DMS79 (cell line): ENCODE measurements at places on chromosomes 7 and 10.

- DNase-seq = no peak
Observed at GRCh38 chr7:102291056-102291915, 4.6 kb downstream of the SH2B2 start.

DNA sequence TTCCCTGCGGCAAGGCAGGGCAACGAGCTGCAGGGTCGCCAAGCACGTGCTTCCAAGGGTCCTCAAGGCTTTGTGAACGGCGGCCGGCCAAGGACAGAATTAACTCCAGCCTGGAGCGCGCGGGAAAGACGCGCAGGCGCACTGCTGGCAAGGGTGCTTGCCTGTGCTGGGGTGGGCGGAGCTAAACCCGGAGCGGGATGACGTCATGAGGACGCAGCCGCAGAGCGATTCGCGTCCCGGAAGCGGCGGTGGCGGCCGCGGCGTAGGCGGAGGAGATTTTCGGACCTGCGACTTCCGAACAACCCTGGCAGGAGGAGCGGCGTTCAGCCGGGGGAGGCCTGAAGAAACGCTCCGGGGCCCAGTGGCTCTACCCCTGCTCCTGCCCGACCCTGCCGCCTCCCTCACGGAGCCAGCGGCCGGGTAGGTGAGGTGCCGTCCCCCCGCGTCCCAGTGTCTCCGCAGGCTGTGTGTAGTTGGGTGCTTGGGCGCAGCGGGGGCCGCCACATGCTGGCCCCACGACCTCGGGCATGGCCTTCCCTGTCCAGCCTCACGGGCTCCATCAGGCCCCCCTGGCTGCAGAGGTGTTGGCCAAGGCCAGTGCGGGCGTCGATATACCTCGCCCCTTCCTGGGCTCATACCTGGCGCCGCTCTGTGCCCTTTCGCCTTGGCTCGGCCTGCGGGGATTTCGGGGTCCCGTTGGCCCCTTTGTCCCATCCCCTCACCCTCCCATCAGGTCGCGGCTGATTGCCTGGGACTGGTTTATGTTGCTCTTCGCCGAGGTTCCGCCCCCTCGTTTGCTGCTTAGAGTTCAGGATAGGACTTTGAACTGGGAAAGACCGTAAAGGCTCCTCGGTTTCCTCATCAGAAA is at the start of gene ZFYVE27:
Gene ZFYVE27, plus strand, starts transcription at position 227 of the 868 bp plus-strand sequence. CDS start 1,350 bp downstream, outside the sequence.
- peak; percentile 62 for DNase-seq

DNA sequence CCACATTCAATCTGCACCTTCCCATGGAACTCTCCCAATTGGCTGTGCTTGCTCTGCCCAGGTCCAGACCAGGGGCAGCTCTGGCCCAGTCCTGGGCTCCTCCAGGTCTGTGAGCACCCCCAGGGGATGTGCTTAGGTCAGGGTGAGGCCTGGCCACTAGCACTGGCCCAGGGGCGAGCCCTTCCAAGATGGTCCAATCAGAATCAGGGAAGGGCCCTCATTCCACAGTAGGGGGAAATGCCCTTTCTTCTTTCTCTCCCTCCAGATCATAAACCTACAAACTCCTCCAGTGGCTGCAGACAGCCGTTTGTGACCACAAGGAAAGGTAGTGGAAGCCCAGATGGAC is 157.0 kb downstream of the PRKAG2 start:
- DNase-seq = no peak

- no peak for DNase-seq
Observed at GRCh38 chr7:6142871-6143380, 111.8 kb downstream of the ANKRD61 start.

DNA sequence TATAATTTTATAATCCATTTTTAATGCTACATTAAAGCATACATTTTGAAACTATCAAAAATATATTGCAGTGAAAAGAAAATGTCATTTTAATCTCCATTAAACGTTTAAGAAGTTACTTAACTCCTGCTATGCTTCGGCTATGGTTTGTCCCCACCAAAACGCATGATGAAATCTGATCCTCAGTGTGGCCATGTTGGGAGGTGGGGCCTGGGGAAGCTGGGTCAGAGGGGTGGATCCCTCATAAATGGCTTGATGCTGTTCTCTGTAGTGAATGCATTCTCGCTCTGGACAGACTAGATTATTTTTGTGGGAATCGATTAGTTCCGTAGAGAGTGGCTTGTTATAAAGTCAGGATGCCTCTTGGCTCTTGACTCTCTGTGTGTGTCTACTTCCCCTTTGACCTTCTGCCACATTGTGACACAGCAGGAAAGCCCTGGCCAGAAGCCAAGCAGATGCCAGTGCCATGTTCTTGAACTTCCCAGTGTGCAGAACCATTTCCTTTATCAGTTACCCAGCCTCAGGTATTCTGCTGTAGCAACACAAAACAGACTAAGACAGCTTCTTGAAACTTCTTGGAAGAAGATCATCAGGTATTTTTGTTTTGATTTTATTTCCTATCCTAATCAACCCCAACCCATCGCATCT is 77.8 kb downstream of the TCERG1L start:
- no peak for DNase-seq

DNA sequence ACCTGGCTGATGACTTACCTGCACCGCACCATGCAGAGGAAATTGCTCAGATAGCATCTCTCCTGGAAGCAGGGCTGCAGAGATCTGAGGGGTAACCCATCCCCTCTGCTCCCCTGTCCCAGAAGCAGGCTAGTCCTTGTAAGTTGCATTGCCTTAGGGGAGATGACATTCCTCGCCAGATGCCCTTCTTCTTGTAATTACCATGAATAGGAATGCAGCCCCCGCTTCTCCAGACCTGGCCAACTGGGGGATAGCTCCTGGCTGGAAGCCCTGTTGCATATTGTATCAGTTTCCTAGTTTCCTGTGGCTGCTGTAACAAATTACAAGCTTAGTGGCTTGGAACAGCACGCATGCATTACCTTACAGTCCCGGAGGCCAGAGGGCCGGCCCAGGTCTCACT is 47.5 kb upstream of the EN2 start:
- DNase-seq = no peak

DNA sequence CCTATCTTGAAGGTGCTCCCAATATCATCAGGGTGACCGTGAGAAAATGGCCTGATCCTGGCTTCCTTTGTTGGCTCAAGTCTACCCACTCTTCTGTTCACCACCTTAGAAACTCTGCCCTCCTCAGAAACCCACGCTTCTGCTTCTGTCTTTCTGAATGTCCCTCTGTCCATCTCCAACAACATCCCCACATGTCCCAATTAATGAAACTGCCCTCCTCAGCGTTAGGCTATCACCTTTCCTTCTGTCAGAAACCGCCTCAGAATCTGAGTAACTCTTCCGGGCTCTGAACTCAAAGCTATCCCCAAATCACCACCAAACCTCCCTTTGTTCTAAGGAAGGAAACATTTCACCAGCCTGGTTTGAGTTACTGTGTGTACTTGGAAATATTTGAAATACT is 315.8 kb upstream of the ZNF32 start:
- DNase-seq = no peak

- no peak for DNase-seq
Observed at GRCh38 chr10:71268758-71269157, 50.3 kb upstream of the SLC29A3 start.

GRCh38 chr10:95755511-95756004 is 405 bp upstream of the ENTPD1 start:
- no peak for DNase-seq

GRCh38 chr7:233249-234035 is 41.1 kb downstream of the FAM20C start:
- no peak for DNase-seq

- DNase-seq = no peak
Observed at GRCh38 chr7:85749696-85750453, 563.0 kb upstream of the SEMA3D start.

DNA sequence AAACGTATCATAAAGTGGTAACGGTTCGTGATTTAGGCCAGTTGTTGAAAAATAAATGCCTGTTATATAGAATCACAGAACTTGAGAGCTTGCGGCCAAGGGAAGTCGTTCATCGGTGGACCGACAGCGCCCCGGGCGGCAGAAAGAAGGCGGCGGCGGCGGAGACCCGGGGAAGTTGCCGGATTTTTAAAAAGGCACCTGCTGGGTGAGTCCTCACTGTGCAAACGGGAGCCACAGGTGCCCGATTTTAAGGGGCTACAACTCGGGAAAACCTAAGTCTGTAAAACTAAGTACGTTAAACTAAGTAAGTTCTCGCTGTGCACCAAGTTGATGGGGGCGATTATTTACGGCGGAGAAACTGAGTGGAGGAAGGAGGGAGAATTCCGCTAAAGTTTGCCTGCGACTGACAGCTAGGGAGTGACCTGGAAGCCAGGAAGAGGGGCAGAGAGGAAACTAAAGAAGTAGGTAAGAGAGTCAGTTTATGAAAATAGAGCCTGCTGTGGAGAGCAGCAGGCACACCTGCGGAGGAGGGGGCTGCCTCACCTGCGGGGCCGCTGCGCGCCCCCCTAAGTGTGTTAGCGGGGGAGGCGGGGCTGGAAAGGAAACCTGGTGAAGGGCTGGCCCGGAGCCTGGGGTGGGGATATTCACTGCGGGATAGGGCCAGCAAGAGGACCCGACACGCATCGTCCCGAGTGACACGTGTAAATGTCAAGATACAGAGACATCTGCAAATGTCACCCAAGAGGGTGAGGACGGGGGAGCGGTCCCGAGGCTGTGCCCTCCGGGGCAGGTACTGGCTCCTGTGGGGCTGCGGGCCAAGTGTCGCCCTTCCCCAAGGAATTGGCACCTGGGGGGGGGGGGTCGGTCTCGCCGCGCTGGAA is 996 bp downstream of the ADAM12 start:
- DNase-seq = peak; percentile 1

GRCh38 chr7:18165166-18165565 is 137.5 kb upstream of the PRPS1L1 start:
- no peak for DNase-seq

GRCh38 chr10:22374489-22375126 is 29.3 kb downstream of the SPAG6 start:
- DNase-seq = no peak

GRCh38 chr10:91410638-91411371 is 661 bp downstream of the HECTD2 start:
- no peak for DNase-seq

- no peak for DNase-seq
Observed at GRCh38 chr7:110317541-110318265, 773.2 kb upstream of the LRRN3 start.

- no peak for DNase-seq
Observed at GRCh38 chr7:1691601-1692514, 21.8 kb downstream of the ELFN1 start.

DNA sequence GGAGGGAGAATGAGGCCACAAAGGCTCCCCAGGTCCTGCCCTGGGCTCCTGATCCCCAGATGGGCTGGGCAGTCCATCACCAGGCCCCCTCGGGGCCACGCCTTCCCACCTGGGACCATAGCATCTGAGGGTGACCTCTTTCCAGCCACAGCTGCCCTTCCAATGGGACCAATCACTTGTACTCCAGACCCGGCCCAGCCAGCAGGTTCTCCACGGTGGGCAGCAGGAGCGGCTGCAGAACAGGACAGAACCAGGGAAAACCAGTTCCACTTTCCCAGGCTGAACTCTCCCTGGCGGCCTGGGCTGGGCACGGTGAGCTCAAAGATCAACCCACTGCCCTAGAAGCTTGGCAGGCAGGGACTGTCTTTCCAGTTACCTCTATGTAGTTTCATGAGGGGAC is 257.6 kb downstream of the MAD1L1 start:
- DNase-seq = no peak

DNA sequence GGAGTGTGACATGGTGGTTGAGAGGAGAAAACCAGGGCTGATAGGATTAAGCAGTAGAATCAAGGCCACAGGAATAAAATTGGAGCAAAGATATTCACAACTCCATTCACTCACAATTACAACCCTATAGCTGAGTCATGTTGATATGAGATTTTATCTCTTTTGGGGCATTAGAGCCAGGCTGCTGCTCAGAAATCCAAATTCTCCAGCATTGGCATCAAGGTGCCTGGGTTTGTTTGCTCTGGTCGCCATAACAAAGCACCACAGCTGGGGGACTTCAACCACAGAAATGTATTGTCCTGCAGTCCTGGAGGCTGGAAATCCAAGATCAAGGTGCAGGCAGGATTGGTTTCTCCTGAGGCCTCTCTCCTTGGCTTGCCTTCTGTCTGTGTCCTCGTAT is 52.5 kb upstream of the GRB10 start:
- DNase-seq = no peak

GRCh38 chr7:67267914-67268313 is 271.3 kb downstream of the TYW1 start:
- no peak for DNase-seq

DNA sequence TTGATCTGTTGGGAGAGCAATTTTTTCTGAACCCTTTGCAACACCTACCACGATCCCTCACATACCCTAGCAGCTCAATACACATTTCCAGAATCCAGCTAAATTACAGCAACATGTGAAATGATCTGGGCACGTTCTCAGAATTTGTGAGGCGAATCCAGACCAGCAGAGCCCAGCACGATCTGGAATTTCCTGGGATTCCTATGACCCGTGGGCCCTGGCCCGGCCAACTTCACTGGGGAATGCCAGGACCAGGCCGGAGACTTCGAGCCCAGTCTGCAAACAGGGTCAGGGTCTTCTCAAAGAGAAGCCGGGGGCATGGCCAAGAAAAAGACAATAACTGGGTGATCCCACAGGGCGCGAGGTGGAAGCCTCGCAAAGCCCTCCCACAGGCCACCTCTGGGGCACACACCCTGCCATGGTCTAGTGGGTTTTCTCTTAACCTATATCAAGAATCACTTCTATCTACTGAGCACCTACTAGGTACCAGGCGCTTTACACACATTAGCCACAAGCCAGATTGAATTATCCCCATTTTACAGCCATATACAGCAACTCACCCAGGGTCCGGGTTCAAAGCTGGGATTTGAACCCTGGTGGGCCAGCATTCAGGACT is 33.8 kb downstream of the FAM53B start:
- no peak for DNase-seq

DNA sequence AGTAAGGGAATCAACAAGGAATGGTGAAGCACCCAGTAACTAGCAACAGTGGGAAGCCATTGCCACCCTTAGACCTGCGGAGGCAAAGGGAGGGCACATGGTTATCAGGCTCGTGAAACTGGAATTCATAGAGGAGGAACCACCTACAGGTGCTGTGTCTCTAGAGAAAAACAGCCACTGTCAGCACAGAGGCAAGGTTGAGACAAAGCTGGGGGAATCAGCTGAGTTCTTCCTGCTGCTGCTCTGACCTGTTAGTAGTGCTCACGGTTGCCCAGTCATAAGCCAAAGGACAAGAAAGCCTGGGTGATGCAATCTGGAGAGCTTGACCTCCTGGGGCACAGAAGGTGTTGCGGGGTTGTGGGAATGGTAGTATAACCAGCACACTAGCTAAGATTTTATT is 110.1 kb downstream of the TPST1 start:
- DNase-seq = no peak

DNA sequence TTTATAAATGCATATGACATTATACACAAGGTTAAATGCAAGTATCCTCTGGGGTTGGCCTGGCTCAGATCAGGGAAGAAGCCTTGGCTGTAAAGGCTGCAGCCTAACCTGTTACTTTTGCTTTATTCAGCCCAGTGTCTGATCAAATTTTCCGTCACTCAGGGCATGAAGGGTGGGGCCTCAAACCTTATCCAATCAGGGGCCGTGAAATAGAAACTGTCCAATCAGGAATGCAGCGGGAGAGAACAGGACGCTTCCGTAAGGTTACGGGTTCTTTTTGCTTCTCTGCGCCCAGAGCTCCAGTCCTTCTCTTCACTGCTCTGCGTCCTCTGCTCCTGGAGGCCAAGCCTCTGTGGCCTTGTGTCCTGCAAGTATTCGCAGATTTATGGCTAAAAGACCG is at the start of gene ZNF716:
Gene ZNF716, plus strand, starts transcription at position 274 of the 400 bp plus-strand sequence. Its CDS starts 112 bp downstream, at position 386.
- DNase-seq = no peak
